ENCODE measurements at places on chromosomes 3 and 15.

GRCh38 chr3:149277331-149277813 lies 55.7 kb upstream of the CP start:
- DNase-seq = peak; percentile 64

- DNase-seq = no peak
These were observed 538.1 kb upstream of the ATP11B start for GRCh38 chr3:182255158-182255557.

DNA sequence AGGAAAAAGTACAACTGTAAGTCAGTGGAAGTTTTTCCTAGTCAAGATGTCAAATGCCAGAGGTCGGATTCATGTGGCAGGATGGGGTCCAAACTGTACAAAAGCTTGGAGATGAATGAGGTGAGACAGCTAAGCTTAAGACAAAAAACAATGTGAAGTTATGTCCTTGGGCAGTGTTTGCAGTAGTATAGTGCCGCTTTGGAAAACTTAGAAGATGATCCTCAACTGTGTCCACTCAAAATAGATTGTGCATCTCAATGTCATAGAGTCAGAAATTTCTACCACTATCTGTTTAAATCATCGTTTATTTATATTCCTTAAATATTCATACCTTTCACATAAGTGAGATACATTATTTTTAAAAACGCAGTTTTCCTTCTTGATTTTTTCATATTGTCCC lies 77.3 kb downstream of the MBNL1 start:
- DNase-seq = no peak

DNA sequence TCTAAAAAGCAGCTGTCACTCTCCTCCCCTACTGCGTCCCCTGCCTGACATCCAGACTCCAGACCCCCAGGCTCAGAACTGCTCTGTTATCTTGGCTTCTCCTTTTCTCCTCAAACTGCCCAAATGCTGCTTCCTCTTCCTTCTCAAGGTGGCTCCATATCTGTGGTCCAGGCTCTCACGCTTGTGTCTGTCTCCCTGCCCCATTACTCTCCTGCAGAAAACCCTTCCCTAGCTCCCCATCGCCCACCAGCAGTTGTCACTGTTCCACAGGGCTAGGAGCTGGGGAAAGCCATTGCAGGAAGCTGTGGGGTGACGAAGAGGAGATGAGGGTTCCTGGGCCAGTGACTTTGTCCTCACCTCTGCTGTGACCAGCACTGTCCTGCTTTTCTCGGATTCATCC lies 30.7 kb upstream of the CGNL1 start:
- DNase-seq = no peak

- peak; percentile 8 for DNase-seq
These were observed 26.3 kb downstream of the SCN11A start for GRCh38 chr3:39025222-39025970.

DNA sequence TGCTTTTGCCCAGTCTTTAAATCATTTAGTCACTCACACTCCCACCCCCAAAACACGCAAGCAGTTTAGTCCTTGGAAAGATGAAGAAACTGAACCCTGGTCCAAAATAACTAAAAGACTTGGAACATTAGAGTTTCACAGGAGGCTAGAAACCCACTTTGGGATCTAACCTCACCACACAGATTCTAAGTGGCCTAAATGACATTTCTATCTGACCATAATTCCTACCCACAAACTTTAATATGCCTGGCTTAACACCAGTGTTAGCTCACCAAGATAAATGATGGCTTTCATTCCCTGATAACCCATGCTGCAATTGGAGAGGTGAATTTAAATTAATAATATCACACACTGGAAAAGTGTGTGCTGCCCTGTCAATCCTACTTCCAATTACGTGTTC lies 295.3 kb upstream of the UBE2E2 start:
- DNase-seq = no peak

GRCh38 chr15:58511599-58511987 lies 79.8 kb downstream of the LIPC start:
- DNase-seq = no peak

- DNase-seq = no peak
These were observed 1161.4 kb downstream of the SI start for GRCh38 chr3:163916596-163917560.

GRCh38 chr3:159929171-159930141 lies 59.2 kb upstream of the IL12A start:
- peak; percentile 81 for DNase-seq

DNA sequence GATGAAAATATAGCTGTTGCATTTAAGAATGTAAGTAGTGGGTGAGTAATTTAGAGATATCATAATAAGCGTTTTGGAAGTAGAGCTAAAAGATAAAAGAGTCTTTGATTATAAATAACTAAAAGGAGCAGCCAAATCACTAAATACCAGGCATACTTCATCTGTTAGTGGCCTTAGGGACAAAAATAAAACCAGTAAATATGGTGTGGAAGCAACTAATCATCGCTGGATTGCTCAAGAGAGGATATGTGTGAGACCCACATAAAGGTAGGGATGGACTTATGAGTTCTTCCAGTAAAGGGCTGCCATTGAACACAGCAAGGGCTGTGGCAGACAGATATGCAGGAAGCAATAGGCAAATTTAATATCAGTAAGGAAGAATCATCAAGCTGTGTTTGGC lies 356.2 kb downstream of the CNTN4 start:
- no peak for DNase-seq

DNA sequence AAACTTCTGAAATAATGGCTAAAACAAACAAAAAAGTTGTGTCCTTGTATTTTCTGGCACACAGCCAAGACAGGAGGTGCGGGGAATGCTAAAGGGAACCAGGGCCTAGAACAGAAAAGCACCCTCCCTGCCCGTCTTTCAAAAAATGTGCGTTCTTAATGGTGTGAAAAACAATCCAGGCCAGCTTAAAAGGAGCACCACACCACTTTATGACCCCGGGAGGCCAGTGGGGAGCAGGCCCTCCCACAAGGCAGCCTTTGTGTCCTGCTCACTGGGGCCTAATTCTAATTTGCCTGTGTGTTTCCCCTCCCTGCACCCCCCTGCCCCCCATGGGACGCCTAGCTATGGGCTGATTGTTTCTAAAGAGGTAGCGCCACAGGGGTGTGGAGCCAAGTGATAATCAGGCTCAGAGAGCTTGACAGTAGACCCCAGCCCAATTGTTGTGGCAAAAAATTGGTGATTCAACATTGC lies 181.4 kb downstream of the GREM1 start:
- DNase-seq = no peak

DNA sequence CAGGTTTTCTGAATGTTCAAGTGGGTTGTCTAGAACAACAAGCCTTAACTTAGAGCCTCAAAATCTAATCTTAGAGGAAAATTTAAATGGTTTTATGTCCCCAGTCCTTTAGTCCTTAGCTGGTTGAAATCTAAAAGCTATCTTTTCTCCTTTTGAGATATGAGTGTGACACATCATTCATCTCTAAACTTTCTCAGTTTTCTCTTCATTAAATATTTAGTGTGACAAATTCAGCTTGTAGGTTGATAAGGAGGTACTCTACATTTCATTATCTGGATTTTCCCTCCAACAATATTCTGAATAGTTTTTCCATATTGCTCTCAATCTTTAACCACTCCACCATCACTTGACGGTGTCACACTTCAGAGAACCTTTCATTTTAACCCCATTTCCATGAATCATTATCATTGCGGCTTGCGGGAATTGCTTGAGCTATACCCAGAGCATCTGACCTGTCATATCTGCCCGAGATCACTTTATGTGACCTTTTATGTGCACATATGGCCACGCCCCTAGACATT lies 16.1 kb upstream of the ATP8B4 start:
- peak; percentile 55 for DNase-seq

DNA sequence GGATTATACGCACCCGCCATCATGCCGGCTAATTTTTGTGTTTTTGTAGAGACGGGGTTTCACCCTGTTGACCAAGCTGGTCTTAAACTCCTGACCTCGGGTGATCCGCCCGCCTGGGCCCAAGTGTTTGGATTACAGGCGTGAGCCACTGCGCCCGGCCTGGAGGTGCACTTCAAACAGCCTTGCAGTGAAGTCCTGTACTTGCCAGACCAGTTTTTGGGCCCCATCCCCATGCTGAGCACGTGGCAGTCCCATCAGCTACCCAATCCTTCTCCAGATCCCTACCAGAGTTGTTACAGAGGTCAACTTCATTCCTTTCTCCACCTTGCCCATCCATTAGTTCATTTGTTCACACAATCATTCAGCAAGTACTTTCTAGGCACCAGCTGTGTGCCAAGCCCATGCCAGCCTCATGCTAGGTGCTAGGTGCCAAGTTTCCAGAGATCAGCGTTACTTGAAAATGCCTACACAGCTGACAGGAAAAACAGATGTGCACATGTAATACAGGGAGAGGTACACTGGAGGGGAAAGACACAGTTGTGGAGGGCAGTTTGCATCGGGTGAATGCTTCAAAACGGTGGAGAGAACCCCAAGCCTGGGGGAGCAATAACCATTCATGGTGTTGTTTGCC lies 2.2 kb downstream of the DNAH1 start:
- no peak for DNase-seq

DNA sequence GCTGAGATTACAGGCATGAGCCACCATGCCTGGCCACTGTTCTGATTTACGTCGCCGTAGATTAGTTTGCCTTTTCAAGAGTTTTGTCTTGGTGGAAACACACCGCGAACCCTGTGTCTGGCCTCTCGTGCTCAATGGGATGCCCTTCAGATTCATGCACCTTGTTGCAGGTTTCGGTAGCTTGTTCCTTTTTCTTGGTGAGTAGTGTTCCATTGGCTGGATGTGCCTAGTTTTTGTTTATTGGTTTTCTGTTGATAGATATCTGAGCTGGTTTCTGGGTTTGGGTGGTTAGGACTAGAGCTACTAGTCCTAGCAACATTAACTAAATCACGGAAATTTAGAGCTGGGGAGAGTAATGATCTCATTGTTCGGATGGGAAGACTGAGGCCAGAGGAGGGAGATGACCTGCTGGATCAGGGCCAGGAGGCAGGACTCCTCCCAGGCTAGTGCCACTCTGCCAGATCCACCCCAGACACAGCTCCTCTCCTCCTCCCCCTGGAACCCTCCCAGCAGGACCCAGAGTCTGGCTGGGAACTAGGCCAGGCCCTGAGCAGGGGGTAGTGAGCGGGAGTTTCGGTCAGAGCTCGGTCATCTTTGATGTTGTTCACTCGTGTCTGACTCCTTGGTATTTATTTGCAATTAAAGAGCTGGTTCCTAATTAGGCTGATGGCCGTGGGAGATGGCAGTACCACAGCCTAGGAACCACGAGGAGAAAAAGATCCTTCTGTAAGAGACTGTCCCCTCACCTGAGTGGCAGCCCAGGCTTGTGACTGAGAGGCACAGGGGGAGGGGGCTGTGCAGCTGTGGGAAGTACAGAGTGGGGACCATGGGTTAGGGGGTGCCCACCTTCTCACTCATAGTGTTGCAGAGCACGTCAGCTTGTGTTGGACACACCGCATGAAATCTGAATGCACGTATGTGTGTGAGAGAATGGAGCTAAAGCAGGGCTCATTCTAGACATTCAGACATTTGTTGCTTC lies 73.4 kb downstream of the SMAD6 start:
- DNase-seq = peak; percentile 38

GRCh38 chr3:45134758-45135521 lies 11.2 kb downstream of the CDCP1 start:
- peak; percentile 63 for DNase-seq

GRCh38 chr15:90757461-90757860 lies 40.3 kb downstream of the BLM start:
- no peak for DNase-seq

DNA sequence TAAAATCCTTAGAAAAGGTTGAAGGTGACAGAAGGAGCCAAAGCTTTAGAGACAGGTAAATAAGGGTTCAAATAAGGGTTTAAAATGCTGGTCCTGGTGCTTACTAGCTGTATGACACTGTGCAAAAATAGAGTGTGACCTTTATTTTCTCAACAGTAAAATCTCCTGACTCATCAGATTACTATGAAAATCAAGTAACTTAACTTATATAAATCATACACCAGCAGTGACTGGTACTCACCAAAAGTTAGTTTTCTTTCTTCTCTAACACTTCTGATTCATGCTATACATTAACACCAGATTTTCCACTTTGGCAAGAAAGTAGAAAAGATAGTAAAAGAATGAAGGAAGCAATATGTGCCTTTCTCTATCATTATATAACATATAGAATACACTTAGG lies 205.9 kb upstream of the GBE1 start:
- DNase-seq = peak; percentile 27

- peak; percentile 80 for DNase-seq
These were observed 160.1 kb upstream of the IL12A start for GRCh38 chr3:159828542-159828943.

DNA sequence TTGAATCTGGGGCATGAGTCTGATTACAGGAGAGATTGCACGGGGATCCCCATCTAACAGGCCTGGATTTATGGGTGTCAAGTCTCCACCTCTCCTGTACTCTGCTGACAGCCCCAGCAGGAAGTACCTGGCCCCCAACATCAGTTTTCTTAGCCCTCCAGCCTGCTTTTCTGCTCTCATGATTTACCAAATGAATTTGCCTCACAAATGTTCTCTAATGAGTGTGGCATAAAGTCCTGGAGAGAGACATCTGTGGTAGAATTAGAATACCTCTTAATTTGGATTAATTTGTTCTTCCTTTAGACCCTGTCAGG lies 60.1 kb downstream of the FNDC3B start:
- no peak for DNase-seq

- DNase-seq = no peak
These were observed 155.8 kb downstream of the NR1D2 start for GRCh38 chr3:24100696-24101402.

All from GM23248 (cell line).